AG08396 (cell line): ENCODE measurements at places on chromosomes 1 and 21.
A peak's percentile ranks its signal among the peaks of the same experiment; 100 is the strongest.

- DNase-seq: peak; percentile 35
These were observed 40.1 kb upstream of the MYSM1 start for GRCh38 chr1:58739856-58740466.

DNA sequence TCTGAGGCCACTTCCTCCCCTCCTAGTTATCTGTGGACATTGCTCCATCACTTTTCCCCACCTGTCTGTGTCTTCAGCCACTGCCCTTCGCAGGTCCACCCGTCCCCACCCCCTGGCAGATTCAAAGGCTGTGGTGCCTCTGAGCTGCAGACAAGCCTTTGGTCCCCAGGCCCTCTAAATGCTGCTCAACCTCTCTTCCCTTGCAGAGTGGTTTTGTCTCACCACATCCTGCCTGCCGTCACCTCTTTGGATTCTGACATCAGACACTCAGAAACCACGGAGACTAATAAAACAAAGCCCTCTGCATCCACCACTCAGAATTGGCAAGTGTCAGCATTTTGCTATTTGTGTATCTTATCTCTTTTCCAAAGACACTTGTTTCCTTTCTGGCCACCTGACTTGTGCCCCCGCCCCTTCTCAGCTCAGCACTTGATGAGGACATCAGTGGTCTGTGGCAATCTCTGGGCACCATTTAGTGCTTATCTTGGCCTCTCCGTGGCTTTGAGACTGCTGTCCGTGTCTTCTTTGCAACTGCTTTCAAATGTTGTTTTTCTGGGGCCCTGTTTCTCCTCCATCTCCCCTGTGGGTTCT, 7.7 kb downstream of the CNIH3 start:
- DNase-seq: peak; percentile 86

DNA sequence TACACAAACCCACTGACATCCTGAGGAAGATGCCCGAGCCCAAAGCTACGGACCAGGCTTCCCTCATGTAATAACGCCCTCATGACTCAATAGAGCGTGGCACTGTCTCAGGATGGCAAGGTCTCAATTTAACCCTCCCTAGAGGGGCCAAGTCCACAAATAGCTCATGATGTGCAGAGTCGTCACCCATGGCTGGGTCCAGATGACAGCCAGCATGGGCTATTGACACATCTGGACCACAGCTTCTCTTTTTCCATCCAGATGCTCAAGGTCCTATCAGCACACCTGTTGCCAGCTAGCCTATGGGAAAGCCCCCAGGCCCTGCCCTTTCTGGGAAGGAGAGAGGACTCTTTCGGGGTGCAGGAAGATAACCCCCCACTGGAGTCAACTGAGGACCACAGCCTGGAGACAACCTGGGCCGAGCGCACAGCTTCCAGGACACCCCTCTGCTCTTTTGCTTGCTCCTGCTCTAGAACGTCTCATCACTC, 2.8 kb downstream of the LAPTM5 start:
- DNase-seq: no peak

DNA sequence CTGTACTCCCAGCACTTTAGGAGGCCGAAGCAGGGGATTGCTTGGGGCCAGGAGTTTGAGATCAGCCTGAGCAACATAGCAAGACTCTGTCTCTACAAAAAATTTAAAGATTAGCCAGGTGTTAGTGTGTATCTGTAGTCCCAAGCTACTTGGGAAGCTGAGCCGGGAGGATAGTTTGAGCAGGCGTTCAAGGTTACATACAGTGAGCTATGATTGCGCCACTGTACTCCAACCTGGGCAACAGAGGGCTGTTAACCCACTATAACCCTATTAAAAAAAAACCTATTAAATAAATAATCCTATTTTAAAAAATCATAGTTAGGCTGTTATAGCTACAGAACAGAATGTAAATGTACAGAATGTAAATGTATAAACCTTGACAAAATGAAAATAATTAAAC, 2.2 kb downstream of the MIS18A start:
- DNase-seq: no peak

GRCh38 chr1:53645690-53646078, 93.3 kb downstream of the GLIS1 start:
- DNase-seq: no peak

DNA sequence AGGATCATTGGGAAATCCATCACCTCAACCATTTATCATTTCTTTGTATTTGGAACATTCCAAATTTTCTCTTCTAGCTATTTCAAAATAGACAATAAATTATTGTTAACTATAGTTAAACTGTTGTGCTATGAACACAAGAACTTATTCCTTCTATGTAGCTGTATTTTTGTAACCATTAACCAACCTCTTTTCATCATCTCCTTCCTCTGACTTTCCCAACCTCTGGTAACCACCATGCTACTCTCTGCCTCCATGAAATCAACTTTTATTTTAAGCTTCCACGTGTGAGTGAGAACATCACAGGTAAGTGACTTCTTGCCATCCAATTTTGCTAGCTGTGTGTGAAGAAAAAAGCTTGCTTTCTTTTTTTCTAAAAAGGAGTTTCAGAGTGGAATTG, 418 bp downstream of the IFI44L start:
- DNase-seq: no peak

DNA sequence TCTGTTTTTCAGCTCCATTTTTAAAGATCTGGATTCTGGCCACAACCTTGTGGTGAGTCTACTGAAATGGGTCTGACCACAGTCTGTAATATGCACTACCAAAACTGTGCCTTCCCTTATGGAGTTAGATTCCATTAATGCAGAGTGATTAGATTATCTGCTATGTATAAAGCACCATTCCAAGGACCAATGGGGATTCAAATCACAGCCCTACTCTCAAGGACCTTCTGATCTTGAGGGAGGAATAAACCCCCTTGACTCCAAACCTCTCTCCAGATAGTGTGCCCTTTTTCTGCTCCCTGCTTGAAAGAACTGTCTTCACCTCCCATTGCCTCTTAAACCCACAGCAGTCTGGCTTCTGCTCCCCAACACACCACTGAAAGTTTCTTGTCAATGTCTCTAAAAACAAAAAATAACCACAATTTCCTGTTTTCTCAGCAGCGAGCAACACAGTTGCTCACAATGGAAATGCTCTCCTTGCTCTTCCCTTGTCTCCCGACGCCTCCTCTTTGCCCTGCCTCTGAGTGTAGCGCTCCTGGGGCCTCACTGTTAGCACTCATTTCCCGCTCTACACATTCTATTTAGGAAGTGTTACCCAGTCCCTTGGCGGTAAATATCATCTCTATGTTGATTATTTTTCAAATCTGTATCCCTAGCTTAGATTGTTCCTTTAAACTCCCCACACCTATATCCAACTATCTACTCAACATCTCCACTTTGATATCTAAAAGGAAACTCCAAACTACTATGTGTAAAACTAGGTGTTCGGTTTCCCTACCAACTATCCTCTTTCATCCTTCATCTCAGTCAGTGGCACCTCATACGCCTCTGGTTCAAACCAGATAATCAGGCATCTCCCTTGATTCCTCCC, 13.6 kb downstream of the PCNX2 start:
- peak; percentile 18 for DNase-seq

- DNase-seq: no peak
These were observed 2.9 kb downstream of the SELENON start for GRCh38 chr1:25802915-25803314.

DNA sequence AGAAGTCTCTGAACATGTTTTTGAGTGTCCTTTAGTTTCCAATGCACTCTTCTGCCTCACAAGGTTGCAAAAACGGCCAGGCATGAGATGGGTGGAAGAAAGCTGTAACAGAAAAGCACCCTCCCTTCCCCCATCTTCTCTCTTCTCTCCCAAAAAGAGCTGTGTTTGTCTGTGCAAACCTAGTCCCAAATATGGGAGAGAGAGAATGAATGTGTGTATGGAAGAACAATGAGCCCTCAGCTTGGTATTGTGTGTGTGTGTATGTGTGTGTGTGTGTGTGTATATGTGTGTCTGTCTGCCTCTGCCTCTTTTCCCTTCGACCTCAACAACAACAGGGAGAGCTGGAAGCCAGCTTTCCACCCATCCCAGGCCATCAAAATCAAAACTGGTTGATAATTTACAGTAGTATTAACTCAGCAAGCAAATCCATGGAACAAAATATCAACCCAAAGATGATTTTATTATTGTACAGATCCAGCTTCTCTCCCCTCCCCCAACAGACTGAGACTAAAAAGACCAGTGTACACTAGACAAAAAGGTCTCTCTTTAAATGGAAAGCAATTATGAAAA, 1.8 kb downstream of the RERE start:
- no peak for DNase-seq

DNA sequence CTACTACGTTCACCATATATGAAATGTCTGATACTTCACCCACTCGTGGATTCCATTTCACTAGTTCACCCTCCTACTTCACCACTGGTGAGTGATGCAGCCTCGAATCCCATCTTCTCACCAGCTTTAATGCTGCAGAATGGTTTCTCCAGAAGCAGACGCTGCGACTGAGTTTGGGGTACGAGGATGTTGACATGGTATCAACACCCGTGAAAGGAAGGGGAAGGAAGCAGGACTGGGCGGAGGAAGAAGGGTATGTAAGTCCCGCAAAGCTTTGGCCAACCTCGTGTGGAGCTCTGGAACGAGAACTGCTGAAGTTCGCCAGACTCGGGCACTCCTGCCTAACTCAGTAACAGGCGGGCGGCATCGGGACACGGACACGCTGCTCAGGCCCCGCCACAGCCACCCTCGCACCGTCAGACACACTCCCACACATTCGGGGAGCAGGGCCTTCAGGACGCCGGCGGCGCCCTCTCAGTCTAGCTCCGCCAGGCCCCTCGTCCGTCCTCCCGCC, 833 bp upstream of the DIP2A start:
- peak; percentile 58 for DNase-seq

- no peak for DNase-seq
These were observed 152.3 kb upstream of the PTBP2 start for GRCh38 chr1:96569288-96569687.

DNA sequence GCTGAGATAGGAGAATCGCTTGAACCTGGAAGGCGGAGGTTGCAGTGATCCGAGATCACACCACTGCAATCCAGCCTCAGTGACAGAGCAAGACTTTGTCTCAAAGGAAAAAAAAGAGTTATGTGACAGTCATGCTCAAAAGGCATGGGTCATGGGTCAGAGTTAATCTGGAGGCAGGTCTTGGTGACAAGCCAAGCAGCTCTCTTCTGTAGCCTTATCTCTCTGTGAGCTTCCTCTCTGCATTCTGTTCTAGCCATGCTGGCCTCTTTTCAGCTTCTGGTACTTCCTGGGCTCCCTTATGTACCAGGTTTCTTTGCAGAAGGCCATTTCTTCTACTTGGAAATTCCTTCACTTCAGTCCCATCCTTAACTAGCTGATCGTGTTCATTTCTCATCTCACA, 63.6 kb downstream of the NGF start:
- no peak for DNase-seq

- peak; percentile 19 for DNase-seq
These were observed 769 bp downstream of the NTPCR start for GRCh38 chr1:232951180-232951579.
